COR-L47 (cell line): ENCODE measurements at places on chromosomes 1 and 21.

GRCh38 chr21:42118901-42119300 is 47.8 kb downstream of the UMODL1 start:
- DNase-seq = peak; percentile 55

DNA sequence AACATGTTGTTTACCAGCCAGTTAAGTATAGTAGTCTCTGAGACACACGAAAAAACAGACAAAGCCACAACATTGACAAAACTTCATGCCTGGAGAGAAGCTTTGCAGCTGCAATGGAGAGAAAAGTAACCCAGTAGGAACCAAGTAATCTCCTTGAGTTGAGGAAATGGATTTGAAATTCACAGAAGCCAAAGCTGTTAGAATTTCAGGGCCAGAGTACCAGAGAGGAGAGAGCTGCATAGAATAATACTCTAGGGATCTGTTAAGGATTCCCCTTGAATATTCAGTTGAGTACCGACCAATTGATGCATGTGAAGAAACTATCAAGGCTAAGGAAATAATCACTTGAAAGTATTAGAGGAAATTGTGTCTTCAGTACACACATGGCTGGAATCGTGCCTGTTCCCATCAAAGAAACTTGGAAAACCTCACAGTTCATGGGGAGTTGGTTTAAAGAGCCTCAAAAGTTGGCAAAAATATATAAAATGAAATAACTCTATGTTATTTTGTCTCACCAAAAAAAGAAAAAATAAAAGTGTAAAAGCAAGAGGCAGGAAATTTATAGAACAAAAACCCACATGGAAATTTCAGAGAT is 324.0 kb upstream of the NEGR1 start:
- DNase-seq = no peak

DNA sequence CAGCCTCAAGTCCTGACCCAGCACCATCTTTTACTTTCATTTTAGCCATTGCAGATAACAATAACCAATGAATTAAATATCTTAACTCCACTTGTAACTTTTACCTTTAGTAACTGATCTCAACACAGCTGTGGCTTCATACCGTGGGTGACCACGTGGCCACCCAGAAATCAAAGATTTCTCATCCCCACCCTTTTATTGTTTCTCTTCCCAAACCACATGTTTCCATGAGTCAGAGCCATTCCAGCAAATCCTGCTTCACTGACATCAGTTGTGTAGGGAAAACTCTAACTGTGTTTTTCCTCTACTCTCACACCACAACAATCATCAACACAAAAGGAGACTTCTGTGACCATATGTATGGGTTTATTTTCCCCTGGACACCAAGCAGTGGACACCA is 25.1 kb upstream of the BRDT start:
- DNase-seq = no peak

- no peak for DNase-seq
These were observed 70.5 kb downstream of the IGSF21 start for GRCh38 chr1:18178111-18178510.

DNA sequence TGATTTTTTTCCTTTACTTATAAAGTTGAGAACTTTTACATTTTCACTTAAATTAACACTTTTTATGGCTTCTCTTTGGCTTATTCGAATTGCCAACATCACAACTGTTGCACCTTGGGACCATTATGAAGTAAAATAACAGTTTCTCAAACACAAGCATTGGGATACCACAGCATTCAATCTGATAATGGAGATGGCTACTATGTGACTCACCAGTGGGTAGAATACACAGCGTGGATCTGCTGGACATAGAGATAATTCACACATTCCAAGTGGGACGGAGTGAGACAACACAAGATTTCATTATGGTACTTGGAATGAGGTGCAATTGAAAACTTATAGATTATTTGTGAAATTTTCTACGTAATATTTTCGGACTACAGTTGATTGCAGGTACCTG is 68.0 kb downstream of the ADAMTS1 start:
- DNase-seq = no peak

DNA sequence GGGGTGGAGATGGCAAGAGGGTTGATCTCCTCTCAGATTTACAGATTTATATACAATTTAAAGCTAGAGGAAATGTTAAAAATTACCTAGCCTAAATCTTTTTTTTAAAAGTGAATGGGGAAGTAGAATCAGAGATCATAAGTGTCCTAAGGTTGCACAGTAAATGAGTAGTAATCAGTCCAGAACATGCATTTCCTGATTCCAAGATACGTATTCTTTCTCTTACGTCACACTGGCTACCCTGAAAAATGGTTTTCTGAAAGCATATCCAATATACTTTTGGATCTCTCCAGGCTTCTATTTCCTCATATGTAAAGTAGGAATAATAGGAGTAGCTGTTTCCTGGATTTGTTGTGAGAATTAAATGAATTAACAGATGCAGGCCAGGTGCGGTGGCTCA is 11.7 kb downstream of the GADD45A start:
- DNase-seq = no peak

GRCh38 chr1:246785494-246786111 is 61.4 kb downstream of the SCCPDH start:
- DNase-seq = no peak

DNA sequence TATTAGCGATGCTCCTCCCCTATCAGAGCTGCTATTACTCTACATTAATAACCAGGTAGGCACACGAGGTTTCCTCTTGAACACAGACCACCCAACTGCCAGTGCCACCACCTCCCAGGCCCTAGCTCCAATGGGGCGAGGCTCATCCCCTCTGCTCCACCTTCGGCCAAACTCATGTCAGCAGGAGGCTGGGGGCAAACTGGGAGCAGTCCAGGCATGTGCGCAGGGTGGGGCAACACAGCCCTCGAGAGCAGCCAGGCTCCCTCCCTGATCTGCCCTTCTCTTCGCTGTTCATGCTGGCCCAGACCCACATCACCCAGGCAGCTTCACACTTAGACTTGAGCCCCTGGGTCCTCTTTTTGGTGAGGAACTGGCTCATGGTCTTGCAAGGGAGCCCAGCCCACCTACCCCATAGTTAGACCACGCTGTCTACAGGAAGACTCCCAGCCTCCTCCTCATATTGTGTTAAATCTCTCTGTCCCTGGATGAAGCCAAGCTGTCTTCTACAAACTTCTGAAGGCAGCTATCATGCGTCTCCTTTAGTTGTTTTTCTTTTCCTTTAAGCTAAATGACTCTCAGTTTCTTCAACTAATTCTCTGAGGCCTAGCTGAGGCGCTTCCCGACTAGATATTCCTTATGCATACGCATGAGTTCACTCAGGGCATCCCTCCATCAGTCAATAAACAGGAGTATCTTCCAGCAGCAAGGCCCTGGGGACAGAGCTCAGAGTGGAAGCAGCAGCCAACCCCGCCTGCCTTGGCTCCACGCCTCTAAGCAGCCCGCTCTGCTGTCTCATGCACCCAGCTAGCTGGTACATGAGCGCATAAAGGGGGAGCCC is 12.0 kb downstream of the TMEM9 start:
- DNase-seq = no peak

DNA sequence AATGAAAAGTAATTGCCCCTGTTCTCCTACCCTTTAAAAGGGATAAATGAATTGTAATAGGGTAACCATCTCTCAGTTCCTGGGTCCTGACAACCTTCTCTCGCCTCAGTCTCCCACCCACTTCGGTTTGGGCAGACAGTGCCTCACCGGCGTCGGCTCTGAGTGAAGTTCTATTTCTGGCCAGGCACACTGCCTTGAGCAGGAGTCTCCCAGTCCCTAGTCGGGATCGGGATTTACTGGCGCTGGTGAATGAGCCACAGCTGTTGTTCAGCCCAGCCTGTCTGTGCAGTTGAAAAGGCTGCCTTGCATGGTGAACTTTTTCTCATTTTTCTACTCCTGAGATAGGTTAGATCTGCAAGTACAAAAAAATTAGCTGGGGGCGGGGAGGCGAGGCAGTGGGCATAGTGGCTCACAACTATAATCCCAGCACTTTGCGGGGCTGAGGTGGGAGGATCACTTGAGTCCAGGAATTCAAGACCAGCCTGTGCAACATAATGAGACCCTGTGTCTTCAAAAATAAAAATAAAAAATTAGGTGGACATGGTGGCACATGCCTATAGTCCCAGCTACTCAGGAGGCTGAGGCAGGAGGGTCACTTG is 7.4 kb downstream of the PLEKHM2 start:
- DNase-seq = no peak

DNA sequence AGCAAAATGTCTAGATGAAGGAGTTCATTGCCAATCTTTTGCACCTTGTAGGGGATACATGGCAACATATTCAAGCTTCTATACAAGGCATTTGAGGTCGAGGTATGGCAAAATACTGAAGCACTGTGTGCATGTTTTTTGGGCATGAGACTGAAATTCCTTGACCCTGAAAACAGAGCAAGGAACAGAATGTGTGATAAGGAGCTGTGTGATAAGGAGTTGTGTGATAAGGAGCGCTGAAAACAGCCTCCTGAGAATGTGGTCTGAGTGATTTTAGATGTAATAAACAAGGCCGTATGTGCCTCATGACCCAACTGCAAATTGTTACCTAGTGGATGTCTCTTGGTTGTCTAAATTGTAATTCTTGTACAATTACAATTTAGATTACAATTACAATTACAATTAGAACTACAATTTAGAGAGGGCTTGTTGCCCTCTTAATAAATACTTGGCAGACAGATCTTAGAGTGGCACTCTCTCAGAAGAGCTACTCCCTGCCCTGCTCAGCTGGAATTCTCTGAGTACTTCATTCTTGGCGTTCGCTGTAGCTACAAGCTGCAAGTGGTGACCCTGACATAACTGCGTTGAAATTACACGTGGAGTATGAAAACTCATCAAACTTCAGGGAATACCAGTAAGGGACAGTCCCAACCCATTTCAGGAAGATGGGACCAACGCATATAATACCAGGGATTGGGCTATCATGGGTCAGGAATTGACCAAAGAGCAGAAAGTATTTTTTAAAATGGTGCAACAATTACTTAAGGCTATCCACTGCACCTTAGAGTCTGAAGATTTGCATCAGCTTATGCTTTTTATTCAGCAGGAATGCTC is 20.0 kb upstream of the ITLN1 start:
- DNase-seq = no peak
